ENCODE measurements at places on chromosomes 3 and 15. TPM values are rescaled to one million over a fixed set of nuclear protein-coding genes. Genes with fewer than 3 reads are reported as not detected.

The FGF7 gene
- not detected for total RNA-seq

The CA12 gene
- not detected for total RNA-seq

The CRABP1 gene
- not detected for total RNA-seq

The MNS1 gene
- total RNA-seq, result 0.82 TPM

The SLC12A8 gene
- 1.0 TPM for total RNA-seq

The HRH1 gene
- 0.53 TPM for total RNA-seq

DNA sequence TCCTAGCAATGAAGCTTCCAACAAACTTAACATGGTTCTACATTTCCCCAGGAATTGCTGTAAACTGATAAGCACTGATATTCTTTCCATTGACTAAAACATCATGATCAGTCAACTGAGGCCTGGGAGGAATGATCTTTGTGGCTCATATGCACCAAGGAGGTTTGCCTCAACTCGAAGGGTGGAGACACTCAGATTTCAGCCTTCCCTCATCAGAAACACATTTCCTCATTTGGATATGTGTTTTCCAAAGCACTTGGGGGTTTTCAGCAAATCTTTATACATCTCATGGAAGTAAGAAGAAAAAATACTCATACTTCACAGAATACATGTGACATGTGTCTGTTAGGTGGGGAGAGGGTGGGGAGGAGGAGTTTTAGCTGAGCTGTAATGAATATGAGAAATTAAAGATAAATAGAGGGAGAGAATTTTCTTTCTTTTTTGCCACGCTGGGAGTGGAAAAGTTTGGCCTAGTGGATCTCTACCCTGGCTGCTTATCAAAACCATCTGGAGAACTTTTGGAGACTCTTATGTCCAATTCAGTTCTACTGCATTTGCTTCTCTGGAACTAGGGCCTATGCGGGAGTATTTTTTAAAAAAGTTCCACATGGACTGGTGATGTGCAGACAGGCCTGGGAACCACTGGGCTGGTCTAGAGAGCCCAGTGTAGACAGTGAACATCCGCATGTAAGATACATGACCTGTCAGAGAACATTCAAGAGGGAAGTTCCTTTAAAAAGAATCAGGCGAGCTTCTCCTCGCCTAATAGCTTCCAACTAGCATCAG is 301.0 kb upstream of the ICE2 start:
- no peaks in the 10 kb centered on the region for H3K4me1 ChIP-seq
- peaks cover 3% of the 10 kb centered on the region for H3K27me3 ChIP-seq
- DNase-seq, result no peak

GRCh38 chr3:7282988-7283387 is 422.1 kb downstream of the GRM7 start:
- no peak for DNase-seq
- no peaks in the 10 kb centered on the region for H3K36me3 ChIP-seq
- no peaks in the 10 kb centered on the region for H3K27me3 ChIP-seq
- H3K4me3 ChIP-seq, result no peak overlapping the region

GRCh38 chr15:34802803-34803750 is 7.7 kb upstream of the ACTC1 start:
- H3K27me3 ChIP-seq, result no peaks in the 10 kb centered on the region
- H3K4me1 ChIP-seq, result no peaks in the 10 kb centered on the region
- no peak overlapping the region for H3K27ac ChIP-seq
- no peaks in the 10 kb centered on the region for H3K36me3 ChIP-seq
- DNase-seq, result no peak
- H3K4me3 ChIP-seq, result no peak overlapping the region

DNA sequence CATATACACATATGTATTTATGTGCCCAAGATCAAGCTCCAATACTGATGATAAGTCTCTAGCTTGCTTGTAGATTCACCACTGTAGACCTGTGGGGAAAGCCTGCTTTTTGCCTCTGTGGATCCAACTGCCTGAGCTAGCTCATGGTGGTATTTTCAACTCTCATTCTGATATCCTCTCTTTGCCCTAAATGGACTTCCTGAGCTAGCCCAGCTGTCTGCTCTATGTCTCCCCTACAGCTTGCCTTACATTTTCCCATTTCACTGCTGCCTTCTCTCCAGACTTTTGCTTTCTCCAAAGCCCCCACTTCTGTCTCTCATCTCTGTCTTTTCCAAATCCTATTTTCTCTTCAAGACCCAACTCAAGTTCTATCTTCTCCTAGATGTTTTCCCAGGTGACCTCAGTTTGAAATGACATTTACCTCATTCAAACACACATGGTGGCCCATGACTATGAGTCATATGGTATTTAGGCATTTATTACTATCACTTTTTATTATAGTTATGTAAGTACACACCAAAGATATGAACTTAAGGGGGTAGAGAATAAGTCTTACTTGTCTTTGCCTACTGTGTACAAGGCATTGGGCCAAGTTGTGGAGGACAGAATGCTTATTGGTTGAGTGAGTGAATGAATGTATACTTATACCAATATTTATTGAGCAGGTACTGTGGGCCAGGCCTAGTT is 191.7 kb downstream of the NR1D2 start:
- H3K27me3 ChIP-seq, result no peaks in the 10 kb centered on the region
- no peak overlapping the region for H3K4me3 ChIP-seq
- no peaks in the 10 kb centered on the region for H3K36me3 ChIP-seq

DNA sequence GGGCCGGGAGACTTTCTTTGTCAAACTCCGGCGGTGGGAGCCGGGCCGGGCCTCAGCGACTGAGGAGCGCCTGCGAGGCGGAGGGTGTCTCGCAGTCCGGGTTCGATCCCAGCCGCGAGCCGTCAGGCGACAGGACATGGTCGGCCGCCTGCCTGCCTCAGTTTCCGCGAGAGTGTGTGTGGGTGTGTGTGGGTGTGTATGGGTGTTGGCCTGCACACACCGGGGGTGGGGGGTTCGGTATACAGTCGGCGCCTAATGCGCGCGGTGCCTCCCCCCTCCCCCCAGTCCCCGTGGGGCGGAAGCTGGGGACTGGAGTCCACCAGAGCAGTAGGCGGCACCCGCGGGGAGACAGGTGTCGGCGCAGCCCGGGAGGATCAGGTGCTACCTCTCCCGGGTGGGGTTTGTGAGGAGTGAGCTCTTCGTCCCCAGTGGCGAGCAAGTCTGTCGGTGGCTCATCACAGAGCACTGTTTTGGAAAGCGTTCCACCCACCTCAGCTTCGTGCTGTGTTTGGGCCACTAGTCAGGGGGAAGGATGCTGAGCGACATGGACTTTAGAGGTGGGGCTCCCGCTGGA is 246.3 kb downstream of the GOLGA6L6 start:
- no peaks in the 10 kb centered on the region for H3K36me3 ChIP-seq
- H3K27me3 ChIP-seq, result no peaks in the 10 kb centered on the region
- no peak overlapping the region for H3K4me3 ChIP-seq

- H3K27ac ChIP-seq, result no peak overlapping the region
- no peaks in the 10 kb centered on the region for H3K4me1 ChIP-seq
- no peaks in the 10 kb centered on the region for H3K36me3 ChIP-seq
- no peak overlapping the region for H3K4me3 ChIP-seq
- DNase-seq, result no peak
- H3K27me3 ChIP-seq, result no peaks in the 10 kb centered on the region
Measured at GRCh38 chr3:149507491-149508324, 33.2 kb downstream of the TM4SF4 start.

DNA sequence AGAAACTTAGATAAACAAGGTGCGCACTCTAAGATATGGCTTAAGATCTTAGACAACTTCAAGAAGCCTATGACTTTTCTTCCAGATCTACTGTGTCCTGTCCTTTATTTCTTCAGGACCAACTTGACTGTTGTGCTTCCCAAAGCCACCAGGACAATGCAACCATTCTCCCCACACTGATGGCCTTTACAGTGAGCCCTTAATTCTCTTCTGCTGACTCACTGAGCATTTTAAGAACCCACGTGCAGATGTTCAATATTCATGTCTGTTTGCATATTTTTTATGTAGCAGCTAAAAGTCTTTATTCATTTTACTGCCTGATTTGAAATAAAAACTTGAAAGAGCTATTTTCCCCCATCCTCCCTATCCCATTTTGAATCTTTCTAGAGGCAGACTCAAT is 103.3 kb upstream of the SLC2A2 start:
- no peak overlapping the region for H3K27ac ChIP-seq
- no peak overlapping the region for H3K4me3 ChIP-seq
- H3K4me1 ChIP-seq, result no peaks in the 10 kb centered on the region
- no peaks in the 10 kb centered on the region for H3K27me3 ChIP-seq

- H3K27ac ChIP-seq, result no peak overlapping the region
- H3K36me3 ChIP-seq, result no peaks in the 10 kb centered on the region
- DNase-seq, result no peak
Measured at GRCh38 chr3:149845570-149846244, 32.7 kb downstream of the RNF13 start.

DNA sequence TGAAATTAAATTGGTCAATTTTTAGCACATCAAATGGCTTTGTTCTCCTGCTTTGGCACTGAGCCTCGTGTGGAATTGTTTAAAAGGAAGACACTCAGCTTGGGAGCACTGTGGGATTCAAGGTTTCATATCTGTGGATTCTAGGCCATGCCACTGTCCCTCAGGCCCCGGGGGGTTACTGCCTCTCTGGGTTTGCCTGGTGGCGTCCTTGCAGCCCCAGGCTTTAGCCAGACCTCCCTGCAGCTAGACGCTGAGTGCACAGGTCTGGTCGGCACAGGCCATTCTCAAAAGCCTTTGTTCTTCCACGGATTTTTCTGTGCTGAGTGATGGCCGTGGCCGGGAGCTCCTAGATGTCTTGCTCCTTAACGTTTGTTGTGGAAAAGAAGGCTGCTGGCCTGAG is 76.2 kb downstream of the CACNA2D3 start:
- H3K27me3 ChIP-seq, result no peaks in the 10 kb centered on the region
- H3K4me1 ChIP-seq, result no peaks in the 10 kb centered on the region
- H3K36me3 ChIP-seq, result no peaks in the 10 kb centered on the region
- H3K27ac ChIP-seq, result no peak overlapping the region
- DNase-seq, result no peak

- no peak overlapping the region for H3K27ac ChIP-seq
- H3K36me3 ChIP-seq, result no peaks in the 10 kb centered on the region
- no peaks in the 10 kb centered on the region for H3K27me3 ChIP-seq
- DNase-seq, result no peak
- no peaks in the 10 kb centered on the region for H3K4me1 ChIP-seq
Measured at GRCh38 chr3:55341502-55342031, 145.5 kb downstream of the WNT5A start.

GRCh38 chr15:20271647-20272046 is 270.0 kb downstream of the GOLGA6L6 start:
- H3K27ac ChIP-seq, result no peak overlapping the region
- H3K4me1 ChIP-seq, result no peaks in the 10 kb centered on the region
- no peaks in the 10 kb centered on the region for H3K27me3 ChIP-seq
- H3K36me3 ChIP-seq, result no peaks in the 10 kb centered on the region
- no peak for DNase-seq

GRCh38 chr15:48317221-48317620 is 14.0 kb upstream of the DUT start:
- H3K4me3 ChIP-seq, result no peak overlapping the region
- H3K27me3 ChIP-seq, result no peaks in the 10 kb centered on the region
- no peak for DNase-seq
- no peaks in the 10 kb centered on the region for H3K4me1 ChIP-seq

Measured in CD8-positive, alpha-beta memory T cell (primary cell).